ENCODE measurements at places on chromosomes 12 and 14. TPM values are rescaled to one million over a fixed set of nuclear protein-coding genes. Genes with fewer than 3 reads are reported as not detected.

- no peak overlapping the region for H3K27ac ChIP-seq
- no peak for DNase-seq
- no peaks in the 10 kb centered on the region for H3K4me1 ChIP-seq
- H3K36me3 ChIP-seq, result no peaks in the 10 kb centered on the region
- H3K27me3 ChIP-seq, result no peaks in the 10 kb centered on the region
Observed at GRCh38 chr14:34198096-34198495, 247.2 kb upstream of the EGLN3 start.

DNA sequence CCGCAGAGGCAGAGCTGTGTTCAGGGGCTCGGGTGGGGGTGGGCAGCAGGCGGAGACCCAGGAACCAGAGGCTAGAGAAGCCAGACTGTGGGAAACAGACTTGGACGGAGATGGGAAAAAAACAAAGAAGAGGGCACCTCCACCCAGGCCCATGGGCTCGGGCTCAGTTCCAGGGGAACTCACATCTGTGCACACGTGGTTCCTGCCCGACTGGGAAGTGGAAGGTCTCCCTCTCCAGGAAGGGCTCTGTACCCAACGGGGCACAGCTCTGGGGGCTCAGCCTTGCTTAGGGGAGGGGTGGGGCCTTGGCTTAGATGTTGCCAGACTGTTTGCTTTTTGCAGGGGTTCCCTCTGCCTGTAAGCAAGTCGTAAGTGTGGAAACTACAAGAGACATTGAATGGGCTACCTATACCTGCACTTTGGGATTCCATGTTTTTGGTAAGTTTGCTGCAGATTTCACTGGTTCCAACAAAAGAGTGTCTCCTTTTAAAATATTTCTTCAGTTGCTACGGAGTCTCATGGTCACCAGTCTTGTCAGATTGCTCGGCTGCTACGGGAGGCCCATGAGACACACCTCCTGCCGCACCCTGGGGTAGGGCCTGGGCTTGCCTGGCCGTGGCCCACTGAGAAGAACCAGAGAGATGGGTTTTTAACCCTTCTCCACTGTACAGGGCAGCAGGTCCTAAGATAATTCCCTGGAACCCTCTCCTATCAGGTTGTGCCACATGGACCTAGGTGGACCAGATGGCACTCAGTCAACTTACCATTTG is 127.6 kb upstream of the EVL start:
- H3K27me3 ChIP-seq, result no peaks in the 10 kb centered on the region
- H3K27ac ChIP-seq, result no peak overlapping the region
- no peak overlapping the region for H3K4me3 ChIP-seq

DNA sequence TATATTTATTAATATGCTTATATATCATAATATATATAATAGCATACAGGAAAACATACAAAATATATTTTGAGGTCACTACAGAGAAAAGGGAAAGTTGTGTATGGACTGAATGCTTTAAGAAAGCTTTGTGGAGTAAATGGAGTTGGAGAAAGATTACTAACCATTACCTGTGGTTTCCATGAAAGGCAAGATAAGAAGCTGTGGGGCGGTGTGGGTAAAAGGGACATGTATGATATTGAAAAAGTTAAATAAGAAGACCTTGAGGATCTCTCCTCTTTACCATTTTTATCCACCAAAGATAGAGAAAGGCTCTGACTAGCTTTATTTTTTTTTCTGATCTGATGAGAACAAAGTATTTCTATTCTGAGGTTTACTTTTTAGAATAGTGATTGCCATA is 404.4 kb downstream of the TRHDE start:
- no peak overlapping the region for H3K4me3 ChIP-seq
- H3K27ac ChIP-seq, result no peak overlapping the region
- H3K36me3 ChIP-seq, result no peaks in the 10 kb centered on the region
- H3K27me3 ChIP-seq, result no peaks in the 10 kb centered on the region

DNA sequence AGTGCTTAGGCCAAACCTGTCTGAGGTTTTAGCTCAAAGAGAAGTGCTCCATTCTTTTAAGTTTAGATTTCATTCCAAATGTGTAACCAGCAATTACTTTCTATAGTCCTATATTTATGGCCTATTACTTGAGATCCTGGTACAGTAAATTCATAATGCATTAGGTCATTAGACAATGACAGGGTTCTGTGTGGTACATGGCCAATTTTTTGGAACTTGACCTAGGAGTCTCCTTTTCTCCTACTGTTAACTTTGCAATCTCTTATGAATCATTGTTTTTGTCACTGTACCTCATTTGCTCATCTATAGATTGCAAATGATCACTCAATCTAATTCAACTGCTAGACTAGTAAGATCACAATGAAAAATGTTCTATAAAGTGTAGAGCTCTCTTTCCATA is 136.7 kb downstream of the PDE3A start:
- no peaks in the 10 kb centered on the region for H3K36me3 ChIP-seq
- H3K4me1 ChIP-seq, result no peaks in the 10 kb centered on the region
- no peak for DNase-seq
- no peaks in the 10 kb centered on the region for H3K27me3 ChIP-seq
- H3K27ac ChIP-seq, result no peak overlapping the region

DNA sequence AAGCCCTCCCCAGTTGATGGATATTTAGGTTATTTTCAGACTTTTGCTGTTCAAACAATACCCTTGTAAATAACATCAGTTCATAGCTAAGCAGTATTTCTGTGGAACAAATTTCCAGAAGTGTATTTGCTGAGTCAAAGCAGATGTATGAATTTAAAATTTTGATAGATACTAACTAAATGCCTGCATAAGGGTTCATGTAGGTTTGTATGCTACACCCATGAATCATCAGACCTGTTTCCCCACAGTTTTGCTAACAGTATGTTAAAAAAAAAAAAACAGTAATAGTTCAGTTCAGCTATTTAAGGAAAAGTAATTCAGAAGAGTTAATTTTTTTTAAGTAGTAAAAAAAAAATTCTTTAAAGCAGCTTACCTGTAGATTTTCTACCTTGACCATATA is 236.1 kb upstream of the DIO2 start:
- no peaks in the 10 kb centered on the region for H3K36me3 ChIP-seq
- no peaks in the 10 kb centered on the region for H3K27me3 ChIP-seq

DNA sequence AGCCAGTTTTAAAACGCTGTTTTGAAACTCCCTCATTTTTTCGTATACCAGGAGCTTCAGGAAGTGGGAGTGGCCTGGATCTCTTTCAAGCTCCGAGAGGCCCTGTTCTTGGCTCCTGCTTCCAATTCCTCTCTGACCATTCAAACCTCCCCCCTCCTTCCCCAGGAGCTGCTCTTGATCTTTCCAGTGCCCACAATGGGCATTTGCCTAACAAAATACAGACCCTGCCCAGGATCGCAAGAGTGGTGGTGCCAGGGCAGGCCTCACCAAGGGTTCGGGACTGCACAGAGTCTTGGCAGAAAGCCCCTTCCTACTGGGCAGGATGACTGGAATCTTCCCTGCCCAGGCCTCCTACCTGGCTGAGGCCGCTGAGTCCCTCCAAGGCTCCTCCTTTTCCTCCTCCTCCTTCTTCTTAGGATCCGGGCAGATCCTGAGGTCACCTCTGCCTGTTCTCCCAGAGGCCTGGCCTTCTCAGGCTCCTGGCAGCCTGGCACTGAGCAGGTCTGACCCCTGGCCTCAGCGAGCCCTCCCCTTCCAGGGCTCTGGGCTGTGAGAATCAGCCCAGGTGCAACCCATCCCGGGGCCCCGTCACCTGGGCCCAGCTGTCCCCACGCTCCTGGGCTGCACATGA is 46.9 kb upstream of the NOS1 start:
- no peak overlapping the region for H3K4me3 ChIP-seq
- peak; percentile 48 for DNase-seq
- H3K27ac ChIP-seq, result no peak overlapping the region
- peaks cover 8% of the 10 kb centered on the region for H3K4me1 ChIP-seq

GRCh38 chr12:116483959-116484750 is 75.0 kb upstream of the MAP1LC3B2 start:
- no peak for DNase-seq
- H3K36me3 ChIP-seq, result no peaks in the 10 kb centered on the region
- no peaks in the 10 kb centered on the region for H3K27me3 ChIP-seq
- H3K4me3 ChIP-seq, result no peak overlapping the region
- no peak overlapping the region for H3K27ac ChIP-seq
- H3K4me1 ChIP-seq, result peaks cover 4% of the 10 kb centered on the region

- peaks cover 15% of the 10 kb centered on the region for H3K4me1 ChIP-seq
- peak overlapping the region; percentile 85 for H3K4me3 ChIP-seq
- peaks cover 5% of the 10 kb centered on the region for H3K36me3 ChIP-seq
Observed at GRCh38 chr12:109999983-110000505, 814 bp downstream of the ANKRD13A start.

DNA sequence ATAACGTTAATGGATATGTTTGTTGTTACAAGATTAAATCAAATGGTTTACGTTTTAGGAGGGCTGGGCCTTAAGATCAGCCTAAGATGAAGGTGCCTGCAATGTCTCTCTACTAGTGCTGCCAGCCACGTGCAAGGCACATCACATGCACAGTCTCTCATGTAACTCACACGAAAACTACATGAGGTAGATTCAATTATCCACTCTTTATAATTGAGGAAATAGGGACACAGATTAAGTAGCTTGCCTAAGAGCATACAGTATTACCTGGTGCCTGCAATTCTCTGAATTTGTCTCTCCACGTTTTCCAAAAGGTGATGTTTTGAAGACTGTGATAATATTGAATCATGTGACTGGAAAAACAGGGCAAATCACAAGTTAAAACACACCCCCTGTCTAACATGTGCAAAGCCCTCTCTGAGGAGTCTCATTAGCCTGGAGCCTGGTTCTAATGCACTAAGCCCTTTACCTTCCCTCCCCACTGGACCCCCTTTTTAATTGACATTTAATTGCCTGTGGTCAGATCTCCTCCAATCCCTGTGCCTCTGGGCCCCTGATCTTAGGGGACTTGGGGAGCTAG is 14.6 kb upstream of the ATP2A2 start:
- H3K4me1 ChIP-seq, result peaks cover 18% of the 10 kb centered on the region
- DNase-seq, result no peak
- H3K4me3 ChIP-seq, result no peak overlapping the region
- H3K36me3 ChIP-seq, result no peaks in the 10 kb centered on the region
- no peaks in the 10 kb centered on the region for H3K27me3 ChIP-seq

DNA sequence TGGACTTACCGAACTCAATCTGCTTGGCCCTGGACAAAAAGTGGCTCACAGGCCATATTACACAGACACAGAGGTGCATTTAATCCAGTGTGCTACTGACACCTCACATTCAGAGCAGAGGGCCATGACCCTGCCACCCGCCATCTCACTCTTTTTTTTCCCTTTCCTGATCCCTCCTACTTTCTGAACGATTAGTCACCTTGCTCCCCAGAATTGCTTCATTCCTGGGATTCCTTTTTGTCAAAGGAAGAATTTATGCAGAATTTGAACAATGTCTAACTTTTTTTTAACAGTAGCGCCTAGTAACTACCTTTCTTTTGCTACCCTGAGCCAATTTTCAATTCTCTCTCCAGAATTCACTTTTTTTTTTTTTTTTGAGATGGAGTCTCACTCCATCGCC is 4.6 kb downstream of the PKP2 start:
- H3K27me3 ChIP-seq, result no peaks in the 10 kb centered on the region
- H3K4me1 ChIP-seq, result peaks cover 7% of the 10 kb centered on the region
- no peak for DNase-seq
- H3K27ac ChIP-seq, result no peak overlapping the region

DNA sequence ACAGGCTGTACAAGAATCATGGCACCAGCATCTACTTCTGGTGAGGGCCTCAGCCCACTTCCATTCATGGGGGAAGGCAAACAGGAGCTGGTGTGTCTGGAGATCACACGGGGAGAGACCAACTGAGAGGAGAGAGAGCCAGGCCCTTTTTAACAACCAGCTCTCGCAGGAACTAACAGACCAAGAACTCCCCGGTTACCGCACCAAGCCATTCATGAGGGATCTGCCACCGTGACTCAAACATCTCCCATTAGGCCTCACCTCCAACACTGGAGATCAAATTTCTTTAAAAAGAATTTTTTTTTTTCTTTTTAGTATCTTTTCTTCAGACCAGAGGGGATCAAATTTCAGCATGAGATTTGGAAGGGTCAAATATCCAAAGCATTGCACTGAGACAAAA is 16.7 kb upstream of the AQP2 start:
- DNase-seq, result no peak
- H3K27ac ChIP-seq, result no peak overlapping the region
- no peak overlapping the region for H3K4me3 ChIP-seq
- no peaks in the 10 kb centered on the region for H3K4me1 ChIP-seq
- H3K27me3 ChIP-seq, result no peaks in the 10 kb centered on the region
- no peaks in the 10 kb centered on the region for H3K36me3 ChIP-seq

GRCh38 chr14:54718046-54718445 is 151.1 kb downstream of the SAMD4A start:
- H3K4me1 ChIP-seq, result peaks cover 3% of the 10 kb centered on the region
- H3K27me3 ChIP-seq, result no peaks in the 10 kb centered on the region
- no peaks in the 10 kb centered on the region for H3K36me3 ChIP-seq
- H3K27ac ChIP-seq, result peak overlapping the region; percentile 34
- no peak for DNase-seq
- no peak overlapping the region for H3K4me3 ChIP-seq

- no peak overlapping the region for H3K27ac ChIP-seq
- no peaks in the 10 kb centered on the region for H3K27me3 ChIP-seq
- H3K36me3 ChIP-seq, result no peaks in the 10 kb centered on the region
- no peaks in the 10 kb centered on the region for H3K4me1 ChIP-seq
Observed at GRCh38 chr12:54981796-54982195, 2.8 kb downstream of the TESPA1 start.

GRCh38 chr12:101591781-101592180 is 3.0 kb upstream of the MYBPC1 start:
- no peaks in the 10 kb centered on the region for H3K36me3 ChIP-seq
- no peak for DNase-seq
- no peak overlapping the region for H3K4me3 ChIP-seq
- H3K27me3 ChIP-seq, result no peaks in the 10 kb centered on the region
- no peak overlapping the region for H3K27ac ChIP-seq
- H3K4me1 ChIP-seq, result no peaks in the 10 kb centered on the region

DNA sequence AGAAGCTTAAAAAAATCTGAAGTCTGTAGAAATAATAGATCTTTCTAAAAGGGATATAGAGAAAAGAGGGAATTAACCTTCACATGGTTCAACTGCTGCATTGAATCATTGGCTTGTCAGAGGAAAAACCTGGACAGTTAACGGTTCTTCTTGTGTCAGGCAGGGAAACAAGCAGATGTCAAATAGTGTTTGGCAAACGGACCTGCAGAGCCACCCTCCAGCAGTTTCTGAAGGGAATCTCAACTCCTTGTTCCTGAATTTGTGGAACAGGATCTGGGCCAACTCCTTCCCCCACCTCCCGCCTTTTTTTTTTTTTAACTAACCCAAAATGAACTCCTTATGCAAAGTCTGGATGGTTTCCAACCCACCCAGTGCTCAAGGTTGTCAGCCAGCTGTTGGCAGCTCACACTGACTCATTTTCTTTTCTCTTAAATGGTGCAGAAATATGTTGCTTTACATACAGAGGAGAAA is 187.3 kb downstream of the CAND1 start:
- no peak for DNase-seq
- H3K4me3 ChIP-seq, result no peak overlapping the region
- H3K4me1 ChIP-seq, result peaks cover 3% of the 10 kb centered on the region

- H3K4me3 ChIP-seq, result no peak overlapping the region
- peaks cover 50% of the 10 kb centered on the region for H3K4me1 ChIP-seq
Observed at GRCh38 chr14:104206281-104206904, 68.0 kb downstream of the KIF26A start.

GRCh38 chr12:56334490-56334793 is 642 bp upstream of the PAN2 start:
- peaks cover 15% of the 10 kb centered on the region for H3K4me1 ChIP-seq
- H3K36me3 ChIP-seq, result no peaks in the 10 kb centered on the region
- H3K4me3 ChIP-seq, result peak overlapping the region; percentile 76
- H3K27me3 ChIP-seq, result no peaks in the 10 kb centered on the region

Gene MSI1
- total RNA-seq, result 4.3 TPM

Gene MYF5
- total RNA-seq, result not detected

Gene CCND2
- 127 TPM for total RNA-seq

Gene PTHLH
- total RNA-seq, result 8.2 TPM

Gene SLCO1B1
- 0.06 TPM for total RNA-seq

Gene C14orf93
- 3.8 TPM for total RNA-seq

Gene BMAL2
- total RNA-seq, result 24.0 TPM

Gene DEGS2
- 3.0 TPM for total RNA-seq

Gene KLRF1
- 0.22 TPM for total RNA-seq

Data from spinal cord (tissue), 10 donors.